ENCODE measurements at places on chromosomes 13 and 19.
A peak's percentile ranks its signal among the peaks of the same experiment; 100 is the strongest.

GRCh38 chr19:53518121-53518520 is 19.8 kb upstream of the ZNF331 start:
- DNase-seq: no peak

DNA sequence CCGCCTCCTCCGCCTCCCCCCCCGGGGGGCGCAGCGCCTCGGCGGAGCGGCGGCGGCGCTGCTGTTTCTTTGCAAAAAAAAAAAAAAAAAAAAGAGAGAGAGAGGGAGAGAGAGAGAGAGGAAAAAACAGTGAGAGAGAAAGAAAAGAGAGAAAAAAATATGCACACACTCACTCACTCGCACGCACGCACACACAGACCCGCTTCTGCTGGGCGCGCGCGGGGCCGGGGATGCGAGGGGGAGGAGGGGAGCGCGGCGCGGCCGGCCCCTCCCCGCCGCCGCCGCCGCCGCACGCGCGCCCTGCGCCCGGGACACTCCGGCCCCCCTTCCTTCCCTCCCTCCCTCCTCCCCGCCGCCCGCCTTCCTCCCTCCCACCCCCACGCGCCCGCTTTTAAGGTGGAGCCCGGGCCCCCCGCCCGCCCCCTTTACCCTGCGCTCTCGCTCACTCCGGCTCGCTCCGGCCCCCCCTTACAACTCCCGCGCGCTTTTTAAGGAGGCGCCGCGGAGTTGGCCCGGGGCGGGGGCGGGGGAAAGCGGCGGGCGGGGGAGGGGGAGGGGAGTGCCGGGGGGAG is at the start of gene SAMD1:
Gene SAMD1, minus strand, starts transcription at position 243 of the 572 bp plus-strand sequence.
- peak; percentile 94 for DNase-seq

- DNase-seq: peak; percentile 90
Measured at GRCh38 chr19:47427241-47428176, 8.2 kb upstream of the MEIS3 start.

GRCh38 chr19:10074153-10074552 is 12.0 kb upstream of the SHFL start:
- peak; percentile 85 for DNase-seq

DNA sequence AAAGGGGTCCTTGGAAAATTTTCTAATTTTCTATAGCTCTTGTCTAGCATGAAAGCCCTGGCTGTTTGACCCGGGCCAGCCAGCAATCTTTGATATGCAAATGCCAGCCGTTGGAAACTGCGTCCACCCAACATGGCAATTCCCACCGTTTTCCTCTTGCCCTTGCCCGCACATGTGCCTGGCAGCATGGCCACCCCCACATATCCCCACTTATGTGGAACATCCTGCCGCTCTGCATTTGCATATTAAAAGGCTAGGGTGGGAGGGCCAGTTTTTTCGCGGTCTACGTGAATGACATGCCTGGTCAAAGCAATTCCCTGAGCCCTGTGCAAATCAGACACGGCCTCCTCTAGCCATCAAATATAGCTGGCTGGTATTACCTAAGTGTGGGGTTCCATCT is 110.3 kb upstream of the TDRD3 start:
- DNase-seq: no peak

DNA sequence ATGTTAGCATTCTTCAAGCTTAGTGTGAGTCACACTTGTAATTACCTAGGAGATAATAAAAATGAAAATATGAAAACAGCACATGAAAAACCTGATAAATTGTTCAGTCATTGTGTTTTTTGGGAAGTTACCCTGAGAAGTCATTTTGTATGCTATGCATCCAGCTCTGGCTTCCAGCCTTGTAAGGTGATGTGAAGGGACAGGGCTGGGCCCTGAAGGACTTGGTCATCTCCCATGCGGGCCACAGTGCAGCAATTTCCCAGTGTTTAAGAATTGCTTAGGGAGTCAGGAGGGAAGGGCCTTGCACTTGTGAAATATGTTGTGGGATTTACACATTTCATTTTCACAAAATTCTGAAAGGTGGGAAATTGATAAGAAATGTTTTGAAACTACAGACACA is 41.3 kb downstream of the ARHGEF7 start:
- no peak for DNase-seq
